ENCODE measurements at places on chromosomes 4 and X.

DNA sequence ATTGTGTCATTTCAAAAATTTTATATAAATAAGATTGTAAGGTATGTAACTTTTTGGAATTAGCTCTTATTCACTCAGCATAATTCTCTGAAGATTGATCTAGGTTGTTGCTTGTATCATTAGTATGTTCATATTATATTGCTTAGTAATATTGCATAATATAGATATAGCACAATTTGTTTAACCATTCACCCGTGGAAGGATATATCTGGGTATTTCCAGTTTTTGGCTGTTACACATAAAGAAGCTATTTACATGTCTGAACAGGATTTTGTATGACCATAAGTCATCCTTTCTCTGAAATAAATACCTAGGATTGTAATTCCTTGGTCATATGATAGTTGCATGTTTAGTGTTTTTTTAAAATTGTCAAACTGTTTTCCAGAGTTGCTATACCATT lies 82.5 kb downstream of the CPEB2 start:
- DNase-seq: no peak

DNA sequence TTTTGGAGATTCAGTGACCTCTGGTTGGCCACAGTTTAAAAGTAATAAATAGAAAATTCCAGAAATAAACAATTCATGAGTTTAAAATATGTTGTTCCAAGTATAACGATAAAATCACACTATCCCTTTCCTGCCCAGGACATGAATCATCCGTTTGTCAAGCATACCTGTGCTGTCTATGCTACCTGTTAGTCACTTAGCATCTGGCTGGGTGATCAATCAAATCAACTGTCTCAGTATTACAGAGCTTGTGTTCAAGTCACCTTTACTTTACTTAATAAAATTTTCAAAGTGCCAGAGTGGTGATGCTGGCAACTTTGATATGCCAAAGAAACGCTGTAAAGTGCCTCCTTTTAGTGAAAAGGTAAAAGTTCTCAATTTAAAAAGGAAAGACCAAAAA lies 979.5 kb upstream of the NDST4 start:
- DNase-seq: no peak

- DNase-seq: no peak
These were observed 119.2 kb downstream of the NHS start for GRCh38 chrX:17494216-17494615.

GRCh38 chr4:108991551-108992328 lies 228.9 kb upstream of the ETNPPL start:
- no peak for DNase-seq

DNA sequence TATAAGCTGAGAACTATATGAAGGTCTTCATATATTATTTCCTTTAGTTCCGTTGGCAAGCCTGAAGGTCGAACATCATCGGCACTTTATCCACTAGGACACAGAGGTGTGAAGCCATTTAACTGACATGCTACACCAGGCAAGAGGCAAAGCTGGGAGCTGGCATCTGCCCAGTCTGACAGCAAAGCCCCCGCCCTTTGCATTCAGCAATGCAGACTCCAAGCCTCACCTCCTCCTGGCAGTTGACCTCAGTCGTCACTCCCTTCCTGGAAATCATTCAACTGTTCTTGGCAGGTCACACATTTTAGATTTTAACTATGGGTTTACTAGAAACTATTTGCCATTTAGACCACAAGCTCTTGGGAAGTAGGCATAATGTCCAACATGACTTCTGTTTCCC lies 135.8 kb upstream of the FRG1 start:
- no peak for DNase-seq

GRCh38 chr4:168177546-168178149 lies 85.3 kb downstream of the ANXA10 start:
- DNase-seq: no peak

DNA sequence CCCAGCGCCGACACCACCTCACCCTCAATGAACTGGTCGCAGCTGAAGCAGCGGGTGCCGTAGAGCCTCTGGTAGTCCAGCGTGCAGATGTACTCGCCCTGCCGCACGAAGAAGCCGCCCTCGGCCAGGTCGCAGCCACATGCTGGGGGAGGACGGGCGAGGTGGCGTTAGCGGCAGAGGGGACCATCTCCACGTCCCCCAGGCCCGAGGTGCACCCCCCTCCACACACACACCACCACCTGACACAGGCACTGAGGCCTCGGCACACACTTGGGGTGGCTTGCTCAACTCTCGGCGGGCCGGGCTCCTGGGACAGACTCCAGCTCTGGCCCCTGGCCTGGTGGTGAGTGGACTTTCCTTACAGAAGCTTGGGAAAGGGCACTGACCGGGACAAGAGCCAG lies 61.5 kb downstream of the ABLIM2 start:
- DNase-seq: no peak

- peak; percentile 2 for DNase-seq
These were observed 121.7 kb upstream of the DIPK2B start for GRCh38 chrX:45322382-45322781.

DNA sequence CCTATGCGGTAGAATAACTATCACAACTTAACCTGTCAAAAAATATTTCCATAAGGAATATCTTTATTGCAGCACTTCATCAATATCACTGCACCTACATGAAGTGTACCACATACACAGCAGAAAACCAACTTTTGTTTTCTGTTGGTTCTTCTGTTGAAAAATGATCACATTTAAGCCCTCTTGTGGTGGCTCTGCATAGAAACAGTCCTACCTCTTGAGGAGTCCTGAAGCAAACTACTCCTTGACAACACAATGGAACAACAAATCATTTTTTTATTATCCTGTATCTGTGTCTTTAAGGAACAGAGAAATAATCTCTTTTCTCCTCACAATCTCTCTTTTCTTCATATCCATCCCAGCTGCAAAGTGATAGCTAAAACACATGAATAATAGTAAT lies 39.8 kb upstream of the ATOH1 start:
- peak; percentile 15 for DNase-seq

DNA sequence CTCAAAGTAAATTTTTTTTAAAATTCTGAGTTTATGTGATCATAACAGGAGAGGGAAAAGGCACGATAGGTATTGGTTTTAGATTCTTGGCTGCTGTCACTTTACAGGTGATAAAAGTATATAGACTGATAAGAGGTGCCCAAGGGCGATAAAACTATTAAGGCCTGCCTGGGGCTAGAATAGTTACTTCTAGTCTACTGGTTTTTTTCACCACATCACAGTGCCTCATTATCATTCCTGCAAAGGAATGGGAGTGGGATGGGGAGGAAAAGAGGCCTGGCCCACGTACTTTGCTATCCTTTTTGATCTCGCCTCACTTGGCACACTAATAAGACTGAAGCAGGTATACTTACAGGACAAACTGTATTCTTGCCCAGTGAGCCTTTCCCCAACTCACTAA lies 46.6 kb downstream of the CXorf58 start:
- no peak for DNase-seq

DNA sequence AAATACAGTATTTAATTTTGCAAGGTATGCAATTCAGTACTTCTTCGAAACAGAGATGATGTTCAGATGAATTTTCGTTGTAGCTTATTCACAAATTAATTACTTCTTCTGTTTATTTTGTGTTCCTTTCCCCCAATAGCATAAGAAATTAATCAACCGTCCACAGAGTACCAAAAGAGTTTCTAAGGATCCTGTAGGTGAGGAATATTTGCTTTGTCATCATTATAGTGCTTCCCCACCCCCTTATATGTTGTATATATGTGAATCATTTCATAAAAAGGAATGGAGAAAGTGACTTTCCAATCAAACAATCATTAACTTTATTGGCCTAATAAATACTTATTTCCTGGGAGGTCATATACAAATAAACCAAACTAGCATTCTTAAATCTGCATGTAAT lies 57.6 kb downstream of the DTHD1 start:
- no peak for DNase-seq

- DNase-seq: no peak
These were observed 672.9 kb downstream of the ADGRL3 start for GRCh38 chr4:61872983-61873382.

GRCh38 chr4:136183513-136183912 lies 1348.8 kb downstream of the PCDH18 start:
- DNase-seq: no peak

GRCh38 chr4:7903791-7904516 lies 35.7 kb downstream of the AFAP1 start:
- no peak for DNase-seq

GRCh38 chr4:1194010-1194900 lies 21.9 kb upstream of the SPON2 start:
- no peak for DNase-seq

GRCh38 chrX:24646745-24647182 lies 383 bp downstream of the PCYT1B start:
- DNase-seq: no peak

GRCh38 chr4:88859191-88859812 lies 161.7 kb upstream of the NAP1L5 start:
- no peak for DNase-seq

DNA sequence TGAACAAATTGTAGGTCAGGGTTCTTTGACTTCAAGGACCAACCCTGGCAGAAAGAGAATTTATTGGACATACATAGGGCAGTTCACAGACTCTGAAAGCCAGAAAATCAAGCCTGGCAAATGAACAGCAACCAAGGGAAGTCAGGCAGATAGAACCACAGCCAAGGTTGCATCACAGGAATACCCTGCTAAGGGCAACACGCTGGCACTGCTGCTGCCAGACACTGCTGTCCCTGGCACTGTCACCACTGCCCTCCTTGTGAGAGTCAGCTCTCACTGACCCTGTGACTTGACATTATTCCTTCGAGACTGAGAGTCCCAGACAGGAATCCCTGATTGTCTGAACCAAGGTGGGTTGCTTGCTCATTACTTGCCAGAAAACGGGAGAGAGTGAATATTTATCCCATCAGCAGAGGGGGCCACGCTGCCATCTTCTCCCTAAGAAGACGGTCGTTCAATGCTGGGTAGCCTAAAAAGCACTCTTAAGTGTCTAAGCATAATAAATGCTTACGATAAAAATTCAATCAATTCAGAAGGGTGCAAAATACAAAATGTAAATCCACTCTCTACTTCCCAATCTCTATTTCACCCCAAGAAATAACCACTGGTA lies 23.2 kb upstream of the PTTG2 start:
- DNase-seq: no peak

- DNase-seq: no peak
These were observed 67.2 kb downstream of the GPAT3 start for GRCh38 chr4:83603129-83603528.

GRCh38 chr4:56649445-56650261 lies 31.4 kb downstream of the HOPX start:
- DNase-seq: peak; percentile 19

GRCh38 chrX:83997781-83998180 lies 136.8 kb downstream of the CYLC1 start:
- DNase-seq: no peak

GRCh38 chr4:156419080-156419685 lies 465.5 kb upstream of the CTSO start:
- no peak for DNase-seq

- no peak for DNase-seq
These were observed 100.3 kb downstream of the F11 start for GRCh38 chr4:186366326-186366725.

DNA sequence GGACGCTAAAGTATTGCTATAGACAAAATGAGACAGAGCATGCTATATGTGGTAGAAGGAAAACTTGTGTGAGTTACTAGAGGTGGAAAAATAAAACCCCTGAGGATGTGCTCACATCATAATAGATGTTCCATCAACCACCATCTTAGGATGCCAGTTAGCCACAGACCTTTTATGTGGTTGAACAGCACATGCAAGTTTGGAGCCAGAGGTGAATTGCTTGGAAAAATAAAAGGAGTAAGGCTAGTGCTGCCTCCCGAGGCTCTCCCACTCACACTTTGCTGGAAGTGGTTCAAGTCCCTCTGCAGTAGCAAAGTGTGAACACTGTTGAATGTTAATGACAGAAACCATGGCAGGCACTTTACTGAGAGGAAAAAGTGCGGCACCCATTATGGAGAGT lies 39.4 kb upstream of the PPARGC1A start:
- no peak for DNase-seq

GRCh38 chr4:35175894-35176293 lies 1068.4 kb downstream of the ARAP2 start:
- DNase-seq: no peak

DNA sequence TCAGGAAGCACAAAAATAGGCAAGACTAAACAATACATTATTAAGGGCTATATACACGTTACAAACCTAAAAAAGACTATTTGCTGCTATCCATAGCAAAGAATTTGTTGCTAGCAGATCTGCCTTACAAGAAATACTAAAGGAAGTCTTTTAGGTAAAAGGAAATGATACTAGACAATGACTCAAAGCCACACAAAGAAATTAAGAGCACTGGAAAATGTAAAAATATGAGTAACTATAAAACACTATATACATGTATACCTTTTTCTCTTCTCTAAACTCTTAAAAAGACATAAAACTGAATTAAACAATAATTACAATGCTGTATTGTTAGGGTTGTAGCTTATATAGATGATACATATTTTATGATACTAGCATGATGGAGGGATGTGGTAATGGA lies 25.7 kb downstream of the SLC9A7 start:
- DNase-seq: no peak

- no peak for DNase-seq
These were observed 10.4 kb downstream of the RBM3 start for GRCh38 chrX:48584698-48585097.

DNA sequence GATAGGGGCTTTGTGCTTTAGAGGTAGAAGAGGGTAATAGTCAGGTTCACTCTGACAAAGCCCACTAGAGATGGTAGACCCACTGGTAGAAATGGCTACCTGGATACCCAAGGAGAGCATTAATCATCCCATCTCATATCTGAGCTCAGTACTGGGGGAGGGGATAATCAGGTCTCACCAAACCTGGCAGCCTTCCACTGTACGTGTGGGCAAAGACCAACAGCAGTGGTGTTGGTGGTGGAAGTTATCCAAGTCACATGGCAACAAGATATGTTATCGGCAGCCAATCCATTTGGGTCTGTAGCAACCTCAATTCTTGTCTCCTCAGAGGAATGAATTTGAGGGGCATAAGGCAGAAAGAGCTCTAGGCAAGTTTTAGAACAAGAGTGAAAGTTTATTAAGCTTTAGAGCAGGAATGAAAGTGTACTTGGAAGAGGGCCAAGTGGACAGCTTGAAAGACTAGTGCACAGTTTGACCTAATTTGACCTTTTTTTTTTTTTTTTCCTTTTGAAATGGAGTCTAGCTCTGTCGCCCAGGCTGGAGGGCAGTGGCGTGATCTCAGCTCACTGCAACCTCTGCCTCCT lies 67.0 kb upstream of the CXCL13 start:
- no peak for DNase-seq

DNA sequence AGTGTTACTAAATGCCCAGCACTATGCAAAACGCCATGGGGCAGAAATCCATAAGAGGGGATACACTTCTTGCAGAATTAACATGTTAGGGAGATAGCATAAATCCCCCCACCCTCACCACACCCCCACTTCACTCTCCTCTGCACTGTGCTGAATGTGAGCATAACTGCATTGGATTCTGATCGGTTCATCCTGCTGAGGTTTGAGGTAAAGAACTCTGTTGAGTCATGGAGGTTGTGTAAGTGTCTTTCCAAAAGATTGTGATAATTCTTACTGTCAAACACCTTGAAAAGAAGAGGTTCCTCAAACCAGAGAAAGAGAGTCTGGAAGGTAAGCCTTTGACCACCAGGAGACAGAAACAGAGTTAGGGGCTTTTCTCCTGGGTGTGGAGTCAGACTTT lies 43.6 kb downstream of the RBM47 start:
- no peak for DNase-seq
